Putamen (tissue), 1 donor: ENCODE measurements at places on chromosomes 3 and 15.

GRCh38 chr15:50112488-50113186 lies 6.4 kb downstream of the ATP8B4 start:
- DNase-seq, result no peak

DNA sequence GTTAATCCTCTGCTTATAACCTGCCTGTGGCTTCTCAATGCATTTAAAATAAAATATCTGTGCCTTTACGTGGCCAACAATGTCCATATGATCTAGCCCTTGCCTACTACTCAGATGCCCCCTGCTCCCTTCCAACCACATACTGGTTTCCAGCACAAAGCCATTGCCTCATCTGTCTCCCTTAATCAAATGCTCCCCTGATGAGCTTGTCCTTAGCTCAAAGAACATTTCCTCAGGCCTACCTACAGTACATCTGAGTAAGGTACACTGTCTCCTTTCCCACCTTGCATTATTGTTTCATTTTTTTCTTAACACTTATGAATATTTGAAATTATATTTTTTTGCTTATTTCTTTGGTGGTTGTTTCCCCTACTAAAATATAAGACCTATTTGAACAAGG lies 5.9 kb upstream of the TSC22D2 start:
- no peak for DNase-seq

DNA sequence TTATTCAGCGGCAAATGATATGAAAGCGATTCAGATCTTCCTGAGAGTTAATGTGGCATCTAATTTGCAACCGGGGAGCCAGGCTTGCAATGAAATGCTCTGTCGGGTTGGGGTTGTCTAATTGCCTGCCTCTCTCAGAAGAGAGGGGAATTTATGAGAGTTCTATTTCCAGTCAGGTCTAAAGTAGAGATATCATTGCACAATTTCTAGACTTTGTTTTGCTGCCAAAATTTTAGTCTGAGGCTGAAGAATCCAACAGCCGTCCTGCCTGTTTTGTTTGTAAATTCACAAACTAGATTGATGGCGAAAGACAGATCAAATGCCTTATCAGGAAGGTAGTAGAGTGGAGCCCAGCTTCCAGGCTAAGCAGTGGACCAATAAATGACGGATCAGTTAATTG lies 610 bp downstream of the LIPC start:
- DNase-seq, result no peak

- DNase-seq, result no peak
Measured at GRCh38 chr3:54969652-54970051, 41.8 kb upstream of the LRTM1 start.

DNA sequence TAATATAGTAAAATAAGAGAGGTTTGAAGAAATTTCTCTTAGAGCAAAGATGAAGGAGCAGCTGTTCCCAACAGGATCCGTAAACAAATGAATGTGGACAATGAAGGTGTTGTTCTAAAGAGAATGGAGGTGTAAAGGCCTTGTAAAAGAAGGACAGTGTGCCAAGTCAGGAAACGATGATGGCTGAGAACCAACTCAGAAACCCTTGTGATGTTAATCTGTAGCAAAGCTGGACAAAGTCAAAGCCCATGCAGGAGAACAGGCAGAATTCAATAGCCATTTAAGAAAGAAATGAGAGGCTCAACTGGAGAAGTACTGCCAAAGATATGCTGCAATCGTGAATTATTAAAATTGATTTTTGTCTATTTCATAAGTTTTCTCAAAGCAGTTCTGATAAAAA lies 192.2 kb downstream of the MBNL1 start:
- DNase-seq, result no peak

DNA sequence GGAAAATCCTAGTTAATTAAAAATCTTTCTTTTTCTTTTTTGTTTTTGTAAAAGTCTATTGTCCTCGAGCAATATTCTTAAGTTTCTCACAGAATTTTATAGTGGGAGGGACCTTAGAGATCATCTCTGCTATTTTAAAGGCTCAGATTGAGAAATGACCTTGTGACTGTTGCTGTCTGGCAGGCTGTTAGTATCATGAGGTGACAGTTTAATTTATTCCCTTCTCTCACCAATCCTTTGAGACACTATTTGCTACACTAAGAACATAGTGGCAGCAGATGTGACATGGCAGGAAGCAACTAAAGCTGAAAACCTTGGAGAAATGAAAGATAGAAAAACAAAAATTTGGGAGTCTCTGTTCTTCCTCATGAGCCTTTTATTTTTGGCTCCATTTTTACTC lies 24.9 kb downstream of the APPL1 start:
- DNase-seq, result no peak

DNA sequence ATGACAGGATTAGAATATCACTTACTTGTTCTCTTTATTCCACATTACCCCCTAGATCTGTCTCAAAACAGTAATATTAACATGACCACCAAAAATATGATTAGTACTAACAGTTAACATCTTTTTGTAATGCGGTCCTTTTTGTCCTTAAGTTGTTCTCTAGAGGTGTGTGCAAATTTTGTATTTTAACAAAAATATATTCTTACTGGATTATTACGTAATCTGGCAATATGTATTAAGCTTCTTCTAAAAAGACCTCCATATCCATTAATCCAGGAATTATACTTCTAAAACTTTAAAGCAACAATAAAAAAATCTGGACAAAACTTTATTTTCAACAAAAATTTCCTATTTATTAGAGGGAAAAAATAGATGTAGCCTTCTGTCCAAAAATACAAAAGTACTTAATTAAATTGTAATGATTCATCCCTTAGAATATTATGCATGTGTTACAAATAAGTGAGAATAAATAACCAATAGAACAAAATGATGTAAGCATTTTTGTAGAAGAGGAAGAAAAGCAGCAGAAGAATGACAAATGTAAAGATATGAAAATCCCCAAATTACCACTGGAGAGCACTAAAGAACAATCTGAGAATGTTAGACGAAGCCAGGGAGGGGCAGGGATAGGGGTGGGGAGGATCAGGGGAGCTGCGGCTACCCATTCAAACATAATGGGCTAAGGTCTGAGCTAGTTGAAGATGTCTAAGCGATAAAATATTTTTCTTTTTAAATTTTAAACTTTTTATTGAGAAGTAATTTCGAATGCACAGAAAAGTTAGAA lies 945.6 kb downstream of the MCTP2 start:
- DNase-seq, result no peak
